ENCODE measurements at places on chromosomes 3 and 15.
A peak's percentile ranks its signal among the peaks of the same experiment; 100 is the strongest.

- no peak for DNase-seq
Observed at GRCh38 chr15:48696627-48697312, 51.3 kb upstream of the FBN1 start.

- DNase-seq, result no peak
Observed at GRCh38 chr3:151301787-151302186, 14.8 kb downstream of the GPR87 start.

DNA sequence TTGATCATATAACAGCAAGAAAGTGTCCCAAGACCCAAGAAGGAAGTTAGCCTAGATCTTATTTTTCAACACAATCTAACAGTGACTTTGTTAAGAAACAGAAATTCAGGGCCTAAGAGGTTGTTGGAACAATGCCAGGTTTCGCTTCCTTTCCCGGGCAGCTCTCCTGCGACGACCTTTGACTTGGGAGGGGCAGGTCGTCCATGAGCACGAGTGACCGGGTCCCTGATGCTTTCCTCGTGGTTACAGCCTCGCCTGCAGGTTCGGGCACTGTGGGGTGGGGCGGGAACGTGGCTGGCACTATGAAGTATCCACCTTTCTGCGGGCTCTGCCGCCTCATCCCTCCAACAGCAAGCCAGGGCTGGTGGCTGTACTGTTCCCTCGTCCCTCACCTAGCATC lies 90.1 kb upstream of the RGMA start:
- no peak for DNase-seq

DNA sequence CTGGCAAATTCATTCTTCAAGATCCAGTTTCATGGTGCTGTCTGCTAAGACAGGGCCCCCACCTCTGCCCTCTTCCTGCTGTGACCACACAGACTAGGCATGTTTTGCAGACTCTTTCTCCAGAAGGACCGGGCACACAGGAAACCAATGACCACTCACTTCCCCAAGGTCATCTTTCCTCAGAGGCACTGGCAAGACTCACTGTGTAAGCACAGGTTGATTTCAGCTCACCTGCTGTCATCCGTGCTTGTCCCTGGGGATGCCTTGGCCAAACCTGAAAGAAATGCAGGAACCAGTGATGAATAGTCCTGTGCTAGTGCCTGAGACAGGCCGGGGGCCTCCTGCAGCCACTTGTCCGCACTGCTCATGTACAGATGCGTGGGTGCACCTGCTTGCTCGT lies 33.5 kb downstream of the ALS2CL start:
- no peak for DNase-seq

DNA sequence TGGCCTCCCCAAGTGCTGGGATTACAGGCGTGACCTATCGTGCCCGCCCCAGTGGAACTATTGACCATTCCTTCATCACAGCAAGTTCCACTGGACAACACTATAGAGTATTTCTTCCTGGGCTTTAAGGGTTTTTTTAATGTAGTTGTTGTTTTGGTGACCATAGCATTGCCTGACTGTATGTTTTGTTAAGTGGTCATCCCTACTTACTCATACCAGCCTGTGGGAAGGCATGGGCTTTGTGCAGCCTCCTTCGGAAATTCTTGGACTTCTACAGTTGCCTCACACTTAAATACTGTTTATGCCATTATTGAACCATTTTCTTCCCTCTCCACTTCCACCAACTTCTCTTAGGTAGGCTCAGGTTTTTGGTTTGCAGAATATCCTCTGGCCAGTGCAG lies 19.9 kb upstream of the ALPK3 start:
- no peak for DNase-seq

DNA sequence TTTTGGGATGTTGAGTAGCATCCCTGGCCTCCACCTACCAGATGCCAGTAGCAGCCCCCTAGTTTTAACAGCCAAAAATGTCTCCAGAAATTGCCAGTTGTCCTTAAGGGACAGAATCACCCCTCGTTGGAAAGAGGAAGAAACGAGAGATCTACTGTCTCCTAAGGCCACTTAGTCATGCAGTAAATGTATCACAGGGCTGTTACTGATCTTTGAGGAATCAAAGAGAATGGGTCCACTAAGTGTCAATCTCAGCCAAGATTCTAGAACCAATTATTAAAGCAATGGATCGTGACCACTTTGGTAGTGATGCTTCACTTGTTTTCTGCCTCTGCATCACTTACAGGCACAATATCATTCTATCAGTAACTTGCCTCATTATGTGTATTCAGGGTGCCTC lies 26.4 kb downstream of the POLG start:
- DNase-seq, result no peak

GRCh38 chr15:25770618-25771337 lies 92.3 kb downstream of the ATP10A start:
- no peak for DNase-seq

- no peak for DNase-seq
Observed at GRCh38 chr3:38383156-38383875, 36.7 kb downstream of the XYLB start.

DNA sequence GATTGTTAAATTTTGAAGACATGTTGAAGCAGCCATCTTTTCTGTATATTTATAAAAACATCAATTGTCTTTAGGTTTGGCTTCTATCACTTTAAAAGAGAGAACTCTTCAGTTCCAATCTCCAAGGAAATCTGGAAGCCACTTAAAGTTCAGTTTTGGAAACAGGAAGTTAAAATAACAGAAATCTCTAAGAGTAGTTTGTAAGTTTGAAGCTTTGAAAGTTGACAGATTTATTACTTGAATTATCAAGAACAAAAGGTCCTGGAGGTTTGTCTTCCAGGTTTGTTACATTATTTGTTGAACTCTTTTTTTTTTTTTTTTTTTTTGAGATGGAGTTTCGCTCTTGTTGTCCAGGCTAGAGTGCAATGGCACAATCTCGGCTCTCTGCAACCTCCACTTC lies 30.0 kb downstream of the RNF111 start:
- no peak for DNase-seq

GRCh38 chr3:13173186-13173585 lies 100.0 kb upstream of the IQSEC1 start:
- DNase-seq, result no peak

DNA sequence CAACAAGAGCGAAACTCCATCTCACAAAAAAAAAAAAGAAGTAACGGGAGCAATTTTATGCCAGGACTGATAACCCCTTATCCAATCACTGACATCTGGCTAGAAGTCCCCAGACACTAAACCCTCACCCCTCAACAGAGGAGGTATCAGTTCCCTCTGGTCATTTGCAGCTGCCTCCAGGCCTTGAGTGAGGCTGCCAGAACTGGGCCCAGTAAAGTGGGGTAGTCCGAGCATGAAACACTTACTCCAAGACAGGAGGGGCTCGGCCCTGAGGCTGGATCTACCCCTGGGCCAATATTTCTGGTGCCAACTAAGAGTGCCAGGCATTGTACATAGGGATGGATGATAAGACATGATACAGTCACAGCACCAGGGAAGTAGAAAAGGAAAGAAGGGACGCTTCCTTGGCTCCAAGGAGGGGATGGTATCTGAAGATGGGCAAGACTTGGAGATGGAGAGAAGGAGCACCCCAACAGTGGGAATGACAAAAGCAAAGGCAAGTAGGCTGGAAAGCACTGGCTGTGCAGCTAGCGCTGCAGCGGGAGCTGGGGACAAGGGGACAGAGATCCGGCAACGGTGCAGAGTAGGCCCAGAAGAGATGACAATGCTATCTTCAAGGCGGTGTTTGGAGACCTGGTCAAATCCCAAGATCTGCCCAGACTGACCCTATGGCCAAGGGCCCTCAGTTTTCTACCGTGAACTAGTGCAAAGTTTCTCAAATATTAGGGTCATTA lies 2.2 kb downstream of the XXYLT1 start:
- DNase-seq, result no peak

DNA sequence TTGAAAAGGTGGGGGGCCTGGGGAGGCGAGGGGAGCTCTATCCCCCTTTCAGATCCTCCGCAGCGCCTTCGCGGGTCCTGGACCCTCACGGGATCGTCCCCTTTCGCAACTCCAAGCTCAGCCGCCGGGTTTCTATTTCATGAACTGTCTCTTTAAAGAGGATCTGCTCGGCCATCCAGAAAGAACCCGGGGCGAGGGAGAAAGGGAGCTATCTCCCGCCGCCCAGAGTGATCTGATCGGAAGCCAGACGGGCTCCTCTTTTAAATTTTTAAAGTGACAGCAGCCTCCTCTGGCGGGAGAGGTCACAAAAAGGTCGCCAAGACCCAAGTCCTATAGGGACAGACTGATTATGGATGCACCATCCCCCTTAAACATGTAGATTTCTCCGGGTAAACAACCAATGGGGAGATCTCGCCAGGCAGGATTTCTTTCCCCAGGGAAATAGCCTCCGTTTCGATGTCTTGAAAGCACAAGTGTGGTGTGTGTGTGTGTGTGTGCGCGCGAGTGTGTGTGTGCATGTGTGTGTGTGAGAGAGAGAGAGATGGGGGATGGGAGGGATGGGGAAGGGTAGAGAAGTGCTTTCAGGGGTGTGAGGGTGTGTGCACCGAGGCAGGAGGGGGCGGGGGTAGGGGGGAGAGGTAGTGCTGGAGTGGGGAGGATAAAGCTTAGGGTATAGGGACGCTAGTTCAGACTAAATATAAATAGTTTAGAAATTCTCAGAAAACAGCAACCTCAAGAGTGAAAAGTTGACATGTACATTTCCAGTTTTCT lies 516.1 kb downstream of the MECOM start:
- peak; percentile 7 for DNase-seq

DNA sequence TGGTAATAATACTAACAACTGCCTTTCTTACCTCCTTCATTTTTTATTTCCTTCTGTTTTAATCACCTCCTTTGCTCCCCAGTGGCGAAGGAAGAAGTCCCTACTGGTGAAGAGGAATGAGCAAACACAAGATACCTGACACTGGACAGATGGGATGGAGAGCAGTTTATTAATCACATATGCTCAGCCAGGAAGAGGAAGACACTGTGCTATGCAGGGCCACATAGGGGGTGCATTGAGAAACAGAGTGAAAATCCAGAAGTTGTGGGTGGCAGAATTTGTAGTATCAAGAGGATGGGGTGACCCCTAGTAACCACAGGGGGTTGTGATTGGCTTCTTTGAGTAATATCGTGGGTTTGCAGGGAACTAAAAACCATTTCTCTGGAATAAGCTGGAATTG lies 1041.9 kb downstream of the OTOL1 start:
- DNase-seq, result no peak

- no peak for DNase-seq
Observed at GRCh38 chr3:142251951-142252350, 26.6 kb upstream of the GK5 start.

DNA sequence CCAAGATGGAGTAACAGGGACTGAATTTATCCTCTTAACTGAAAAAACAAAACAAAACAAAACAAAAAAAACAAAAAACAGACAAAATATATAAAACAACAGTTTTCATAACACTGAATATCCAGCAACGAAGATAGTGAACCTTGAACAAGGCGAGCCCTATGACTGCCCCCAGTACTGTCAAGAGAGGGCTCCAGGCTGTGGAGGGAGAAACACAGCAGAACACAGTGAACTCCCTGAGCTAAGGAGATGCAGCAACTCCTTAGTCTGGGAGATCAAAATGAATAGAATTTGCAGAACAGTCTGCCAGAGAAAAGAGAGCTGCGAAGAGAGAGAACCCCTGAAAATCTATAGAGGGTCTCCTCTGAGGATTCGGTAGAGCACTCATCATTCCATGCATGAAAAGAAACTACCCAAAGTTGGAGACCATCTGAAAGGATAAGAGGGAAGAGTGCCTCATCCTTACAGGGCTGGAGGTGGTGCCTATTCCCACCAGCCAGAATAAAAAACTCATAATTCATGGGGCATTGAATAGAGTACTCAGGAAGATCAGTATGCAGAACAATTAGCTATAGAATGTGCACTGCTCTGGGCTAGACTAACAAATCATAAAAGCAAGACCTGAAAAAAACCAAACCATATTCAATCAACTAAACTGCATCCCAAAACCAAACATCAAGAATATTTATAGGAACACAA lies 101.8 kb downstream of the FRMD4B start:
- no peak for DNase-seq

GRCh38 chr3:21989341-21990042 lies 238.5 kb upstream of the ZNF385D start:
- no peak for DNase-seq

DNA sequence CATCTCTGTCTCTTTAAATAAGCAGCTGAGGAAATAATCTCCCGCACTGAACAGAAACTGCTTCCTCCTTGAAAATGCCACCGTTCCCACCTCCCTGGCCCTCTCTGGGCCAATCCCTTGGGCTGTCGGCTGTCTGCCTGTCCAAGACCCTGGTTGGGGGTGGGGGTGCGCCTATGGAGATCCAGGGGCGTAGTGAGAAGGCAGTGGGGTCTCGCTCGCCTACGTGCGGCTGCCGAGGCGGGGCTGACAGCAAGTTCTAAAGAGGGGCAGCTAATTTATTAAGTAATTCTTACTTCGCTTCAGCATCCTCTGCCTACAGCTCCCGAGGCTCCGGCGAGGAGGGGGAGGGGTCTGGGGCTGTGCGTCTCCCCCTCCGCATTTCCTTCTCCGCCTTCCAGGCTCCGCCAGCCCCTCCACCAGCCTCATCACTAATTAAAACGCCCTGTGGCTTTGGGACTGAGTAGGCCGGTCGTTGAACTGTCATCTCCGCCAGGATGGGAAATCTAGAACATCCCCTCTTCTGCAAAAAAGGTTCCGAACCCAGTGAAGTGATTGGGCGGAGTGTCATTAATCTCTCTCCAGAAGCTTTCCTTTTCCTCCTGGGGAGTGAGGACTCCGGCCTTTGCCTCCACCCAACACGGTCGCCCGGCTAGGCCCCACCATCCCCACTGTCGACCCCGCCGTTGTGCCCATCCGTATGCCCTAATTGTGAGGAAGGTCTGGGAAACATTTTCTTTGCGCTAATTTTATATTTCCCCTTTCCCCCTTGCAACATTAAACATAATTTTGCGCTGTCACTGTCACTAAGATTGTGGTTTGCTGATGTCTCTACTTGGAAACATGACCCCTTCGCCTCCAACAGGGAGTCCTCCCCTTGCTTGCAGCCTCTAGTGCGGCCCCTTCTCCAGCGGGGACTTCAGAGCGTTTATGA lies 16.9 kb downstream of the NR2F2 start:
- no peak for DNase-seq

DNA sequence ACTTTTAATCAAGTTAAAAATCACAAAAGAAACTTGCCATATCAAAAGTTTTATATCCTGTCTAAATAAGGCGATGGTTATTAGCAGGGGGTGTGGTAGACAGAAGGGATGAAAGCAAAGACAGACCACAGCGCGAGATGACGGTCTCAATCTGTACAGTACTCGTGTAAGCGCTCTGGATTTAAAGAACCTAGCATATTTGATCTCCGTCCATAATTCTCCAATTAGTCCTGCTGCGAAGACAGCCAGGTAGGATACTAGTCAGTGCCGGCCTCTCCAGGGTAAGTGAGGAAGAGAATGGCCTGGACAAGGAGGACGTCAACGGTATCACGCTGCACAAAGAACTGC lies 701 bp downstream of the SGO1 start:
- DNase-seq, result peak; percentile 4

DNA sequence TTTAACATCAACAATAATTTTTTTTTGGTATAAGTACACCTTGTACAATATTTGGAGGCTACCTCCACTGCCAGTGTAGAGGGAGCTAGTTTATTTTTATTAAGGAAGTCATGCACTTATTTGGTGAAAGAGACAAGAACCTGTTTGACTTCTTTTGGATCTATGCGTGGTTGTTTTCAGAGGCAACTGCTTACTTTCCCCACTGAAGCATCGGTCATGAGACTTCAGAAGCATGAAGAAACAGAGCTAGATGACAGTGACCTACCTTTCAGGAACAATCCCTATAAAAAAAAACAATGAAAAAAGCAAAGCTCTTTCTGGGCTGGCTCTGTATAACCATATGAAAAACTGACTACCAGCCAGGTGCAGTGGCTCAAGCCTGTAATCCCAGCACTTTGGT lies 20.0 kb upstream of the ZNF148 start:
- DNase-seq, result no peak

GRCh38 chr3:195046441-195046840 lies 224.5 kb downstream of the XXYLT1 start:
- DNase-seq, result no peak

- DNase-seq, result no peak
Observed at GRCh38 chr3:69565316-69565715, 173.9 kb upstream of the MITF start.

Measured in activated naive CD8-positive, alpha-beta T cell treated with anti-CD3 and anti-CD28 coated beads, Interleukin-2, amount 50 U/mL, for 24 hours (primary cell).